Dermis microvascular lymphatic vessel endothelial cell (primary cell): ENCODE measurements at places on chromosomes 11 and 22.

GRCh38 chr22:29348956-29349355, 33.5 kb upstream of the RASL10A start:
- no peak for DNase-seq

- DNase-seq, result no peak
These were observed 10.4 kb downstream of the GATD1 start for GRCh38 chr11:766936-767210.

DNA sequence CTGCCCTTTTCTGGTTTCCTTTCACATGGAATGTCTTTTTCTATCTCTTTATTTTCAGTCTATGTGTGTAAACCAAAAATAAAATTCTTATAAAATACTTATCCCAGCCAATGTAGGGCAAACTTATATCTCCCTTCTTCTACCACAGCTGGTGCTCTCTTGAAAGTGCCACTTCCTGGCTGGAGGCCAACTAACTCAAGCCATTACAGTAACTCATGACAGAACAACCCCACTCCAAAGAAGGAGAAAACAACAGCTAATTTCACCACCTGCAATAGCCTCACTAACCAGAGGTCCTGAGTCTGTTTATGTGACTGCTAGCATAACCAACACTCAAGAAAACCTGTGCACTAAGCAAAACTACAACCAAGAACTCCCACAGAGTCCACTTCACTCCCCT, 74.9 kb upstream of the DBX1 start:
- DNase-seq, result no peak

GRCh38 chr11:60725592-60725991, 1.1 kb downstream of the MS4A18 start:
- no peak for DNase-seq

- DNase-seq, result no peak
These were observed 58.2 kb downstream of the YAP1 start for GRCh38 chr11:102168481-102168880.
